ENCODE measurements at places on chromosomes 3 and 15. TPM values are rescaled to one million over a fixed set of nuclear protein-coding genes. Genes with fewer than 3 reads are reported as not detected.

DNA sequence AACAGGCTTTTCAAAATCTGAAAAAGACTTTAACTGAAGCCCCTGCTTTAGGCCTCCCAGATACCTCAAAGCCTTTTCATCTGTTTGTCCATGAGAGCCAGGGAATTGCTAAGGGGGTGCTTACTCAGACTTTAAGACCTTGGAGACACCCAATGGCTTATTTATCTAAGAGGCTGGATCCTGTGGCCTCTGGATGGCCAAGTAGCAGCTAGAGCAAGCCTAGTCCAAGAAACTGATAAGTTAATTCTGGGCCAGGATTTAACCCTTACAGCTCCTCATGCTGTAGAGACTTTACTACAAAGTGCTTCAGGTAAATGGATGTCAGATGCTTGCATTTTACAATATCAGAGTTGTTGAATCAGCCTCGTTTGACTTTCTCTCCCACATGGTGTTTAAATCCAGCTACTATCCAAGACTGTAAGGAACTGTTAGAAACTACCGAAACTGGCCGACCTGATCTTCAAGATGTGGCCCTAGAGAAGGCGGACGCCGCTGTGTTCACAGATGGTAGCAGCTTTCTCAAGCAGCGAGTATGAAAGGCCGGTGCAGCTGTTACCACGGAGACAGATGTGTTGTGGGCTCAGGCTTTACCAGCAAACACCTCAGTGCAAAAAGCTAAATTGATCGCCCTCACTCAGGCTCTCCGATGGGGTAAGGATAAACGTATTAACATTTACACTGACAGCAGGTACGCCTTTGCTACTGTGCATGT, 3.3 kb downstream of the DET1 start:
- no peaks in the 10 kb centered on the region for H3K36me3 ChIP-seq
- H3K4me1 ChIP-seq: peaks cover 13% of the 10 kb centered on the region
- H3K4me3 ChIP-seq: no peak overlapping the region

GRCh38 chr3:188164248-188164687, 10.3 kb downstream of the LPP start:
- peak overlapping the region; percentile 76 for H3K27ac ChIP-seq
- H3K27me3 ChIP-seq: no peaks in the 10 kb centered on the region
- H3K36me3 ChIP-seq: peaks cover 6% of the 10 kb centered on the region

- peaks cover 5% of the 10 kb centered on the region for H3K4me1 ChIP-seq
- no peak for DNase-seq
- no peak overlapping the region for H3K4me3 ChIP-seq
- no peaks in the 10 kb centered on the region for H3K27me3 ChIP-seq
- H3K36me3 ChIP-seq: no peaks in the 10 kb centered on the region
Measured at GRCh38 chr3:31671451-31671850, 138.7 kb downstream of the STT3B start.

CACNA1D gene
- total RNA-seq: 0.53 TPM

DNA sequence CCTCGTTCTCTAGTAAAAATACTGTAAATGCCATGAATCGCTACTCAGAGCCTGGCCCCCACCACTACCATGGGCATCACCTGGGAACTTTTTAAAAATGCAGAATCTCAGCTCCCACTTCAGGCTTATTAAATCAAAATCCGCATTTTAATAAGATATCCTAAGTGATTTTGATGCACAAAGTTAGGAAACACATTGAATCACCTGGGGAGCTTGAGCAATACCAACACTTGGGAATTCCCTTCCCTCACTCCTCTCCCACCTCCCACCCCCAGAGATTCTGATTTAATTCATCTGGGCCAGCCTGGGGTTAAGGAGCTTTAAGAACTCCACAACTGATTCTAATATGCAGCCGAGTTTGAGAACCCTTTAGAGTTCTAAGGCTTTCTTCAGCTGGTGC, 26.8 kb downstream of the RLBP1 start:
- no peak overlapping the region for H3K27ac ChIP-seq
- H3K27me3 ChIP-seq: no peaks in the 10 kb centered on the region
- no peak for DNase-seq
- H3K4me3 ChIP-seq: no peak overlapping the region
